ENCODE measurements at places on chromosomes 2 and 18.

DNA sequence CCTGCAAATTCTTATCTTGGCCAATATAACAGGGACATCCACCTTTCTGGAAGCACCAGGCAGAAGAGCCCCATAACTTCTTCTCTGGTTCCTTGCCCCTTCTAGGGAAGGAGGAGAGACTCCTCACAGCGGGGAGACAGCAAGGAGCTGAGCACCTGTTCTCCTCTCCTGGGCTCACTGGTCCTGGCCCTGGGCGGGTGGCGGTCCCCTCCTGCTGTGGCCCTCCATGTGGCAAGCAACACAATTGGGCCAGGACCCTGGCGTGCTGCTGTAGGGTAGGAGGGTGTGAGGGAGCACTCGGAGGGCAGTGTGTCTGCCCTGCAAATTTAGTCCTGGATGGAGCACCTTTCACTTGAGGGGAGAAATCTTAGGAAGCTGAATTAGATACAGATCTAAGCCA lies 6.9 kb downstream of the IL37 start:
- no peak for DNase-seq

DNA sequence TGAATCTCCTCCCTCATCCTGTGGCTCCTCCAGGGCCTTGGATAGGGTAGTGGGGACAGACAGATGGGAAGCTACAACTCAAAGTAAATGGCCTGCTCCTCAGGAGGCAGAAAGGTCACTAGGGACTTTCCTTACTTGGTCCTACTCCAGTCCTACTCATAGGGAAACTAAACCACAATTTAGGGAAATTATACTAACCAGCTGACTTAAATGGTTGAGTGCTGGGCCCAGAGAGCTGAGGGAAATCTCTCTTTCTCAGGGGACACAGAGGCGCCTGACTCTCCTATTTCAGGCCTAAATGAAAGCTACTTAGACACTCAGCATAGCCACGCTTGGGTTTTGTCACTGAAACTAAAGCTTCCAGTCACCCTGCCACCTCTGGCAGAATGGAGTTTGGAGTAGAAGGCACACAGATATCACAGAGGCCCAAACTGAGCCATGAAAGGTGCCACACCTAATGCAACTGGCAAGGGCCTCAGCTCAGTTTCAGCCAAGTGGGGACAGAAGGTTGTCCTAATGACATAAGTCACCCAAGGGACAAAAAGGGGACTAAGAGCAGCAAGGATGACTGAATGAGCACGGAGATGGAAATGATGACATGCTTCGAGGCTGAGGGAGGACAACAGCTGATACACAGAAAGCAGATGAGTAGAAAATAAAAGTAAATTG lies 24.0 kb downstream of the CERKL start:
- DNase-seq, result no peak

GRCh38 chr2:234111523-234111922 lies 61.0 kb downstream of the SPP2 start:
- peak; percentile 67 for DNase-seq

DNA sequence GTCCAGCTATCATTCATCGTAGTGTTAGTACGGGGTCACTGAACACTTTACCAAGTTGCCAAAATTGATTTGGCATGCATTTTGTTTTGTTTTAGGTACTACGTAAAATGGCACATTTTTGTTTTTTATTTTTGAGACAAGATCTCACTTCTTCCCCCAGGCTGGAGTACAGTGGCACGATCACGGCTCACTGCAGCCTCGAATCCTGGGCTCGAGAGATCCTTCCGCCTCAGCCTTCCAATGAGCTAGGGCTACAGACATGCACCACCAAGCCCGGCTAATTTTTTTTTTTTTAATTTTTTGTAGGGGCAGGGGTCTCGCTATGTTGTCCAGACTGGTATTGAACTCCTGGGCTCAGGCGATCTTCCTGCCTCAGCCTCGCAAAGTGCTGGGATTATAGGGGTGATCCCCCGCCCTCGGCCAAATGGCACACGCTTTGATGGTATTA lies 786 bp downstream of the TAF1B start:
- DNase-seq, result peak; percentile 58

GRCh38 chr2:239858179-239858578 lies 167.0 kb downstream of the NDUFA10 start:
- DNase-seq, result no peak

- no peak for DNase-seq
These were observed 1.1 kb downstream of the DSC3 start for GRCh38 chr18:31041271-31042083.

- DNase-seq, result no peak
These were observed 47.6 kb downstream of the KCNE4 start for GRCh38 chr2:223099561-223099960.

Data from RKO (cell line).